NCI-H1694 treated with DMSO at 0.1 percent for 48 hours (cell line): ENCODE measurements at places on chromosomes 2 and 18.

- no peak for DNase-seq
Measured at GRCh38 chr18:5556310-5556974, 12.6 kb upstream of the EPB41L3 start.

- no peak for DNase-seq
Measured at GRCh38 chr2:10258726-10259125, 44.0 kb upstream of the HPCAL1 start.

DNA sequence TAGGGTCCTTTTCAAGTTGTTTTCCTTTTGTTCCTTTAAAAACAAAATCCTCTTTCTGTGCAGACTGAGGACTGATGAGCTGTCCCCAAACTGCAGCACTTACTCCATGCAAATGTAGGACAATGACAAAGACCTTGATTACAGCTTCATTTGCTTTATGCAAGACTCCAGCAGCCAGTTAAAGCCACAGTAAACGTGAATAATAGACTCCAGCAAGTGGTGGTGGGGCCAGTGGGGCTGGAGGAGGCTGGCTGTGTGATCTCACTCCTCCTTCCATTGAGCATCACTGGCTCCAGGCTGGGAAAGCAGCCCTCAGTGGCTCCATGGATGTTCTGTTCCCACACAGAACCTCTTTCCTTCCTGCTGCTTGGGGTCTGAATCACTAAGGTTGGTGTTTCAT lies 306.0 kb upstream of the CELF4 start:
- no peak for DNase-seq

GRCh38 chr2:58700591-58700990 lies 459.5 kb upstream of the FANCL start:
- DNase-seq = no peak

DNA sequence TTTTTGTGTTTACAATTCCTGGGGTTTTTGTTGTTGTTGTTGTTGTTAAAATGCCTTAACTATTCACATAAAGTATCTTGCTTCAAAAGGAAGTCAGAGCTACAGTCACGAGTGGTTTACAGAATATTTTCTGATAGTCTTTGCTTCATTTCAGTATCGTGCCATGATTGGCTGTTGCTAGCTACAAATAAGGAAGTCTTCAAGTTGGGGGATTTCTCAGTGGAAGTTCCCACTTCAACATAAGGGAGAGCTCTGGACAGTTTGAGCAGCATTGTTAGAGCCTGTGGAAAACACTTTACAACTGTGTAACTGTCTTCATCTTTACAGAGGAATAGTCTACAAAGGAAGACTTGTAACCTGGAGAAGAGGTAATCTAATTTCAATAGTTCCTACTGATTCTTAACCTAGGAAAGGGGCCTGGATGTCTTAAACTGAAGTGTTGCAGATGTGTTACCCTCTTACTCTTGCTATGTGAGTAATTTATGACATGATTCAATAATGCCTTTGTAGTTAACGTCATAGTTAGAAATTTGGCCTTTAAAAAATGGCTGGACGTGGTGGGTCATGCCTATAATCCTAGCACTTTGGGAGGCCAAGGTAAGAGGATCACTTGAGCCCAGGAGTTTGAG lies 23.4 kb upstream of the TANK start:
- DNase-seq = no peak

GRCh38 chr18:79507076-79507545 lies 111.4 kb downstream of the NFATC1 start:
- peak; percentile 63 for DNase-seq

- no peak for DNase-seq
Measured at GRCh38 chr2:101230541-101231001, 22.1 kb upstream of the CNOT11 start.

DNA sequence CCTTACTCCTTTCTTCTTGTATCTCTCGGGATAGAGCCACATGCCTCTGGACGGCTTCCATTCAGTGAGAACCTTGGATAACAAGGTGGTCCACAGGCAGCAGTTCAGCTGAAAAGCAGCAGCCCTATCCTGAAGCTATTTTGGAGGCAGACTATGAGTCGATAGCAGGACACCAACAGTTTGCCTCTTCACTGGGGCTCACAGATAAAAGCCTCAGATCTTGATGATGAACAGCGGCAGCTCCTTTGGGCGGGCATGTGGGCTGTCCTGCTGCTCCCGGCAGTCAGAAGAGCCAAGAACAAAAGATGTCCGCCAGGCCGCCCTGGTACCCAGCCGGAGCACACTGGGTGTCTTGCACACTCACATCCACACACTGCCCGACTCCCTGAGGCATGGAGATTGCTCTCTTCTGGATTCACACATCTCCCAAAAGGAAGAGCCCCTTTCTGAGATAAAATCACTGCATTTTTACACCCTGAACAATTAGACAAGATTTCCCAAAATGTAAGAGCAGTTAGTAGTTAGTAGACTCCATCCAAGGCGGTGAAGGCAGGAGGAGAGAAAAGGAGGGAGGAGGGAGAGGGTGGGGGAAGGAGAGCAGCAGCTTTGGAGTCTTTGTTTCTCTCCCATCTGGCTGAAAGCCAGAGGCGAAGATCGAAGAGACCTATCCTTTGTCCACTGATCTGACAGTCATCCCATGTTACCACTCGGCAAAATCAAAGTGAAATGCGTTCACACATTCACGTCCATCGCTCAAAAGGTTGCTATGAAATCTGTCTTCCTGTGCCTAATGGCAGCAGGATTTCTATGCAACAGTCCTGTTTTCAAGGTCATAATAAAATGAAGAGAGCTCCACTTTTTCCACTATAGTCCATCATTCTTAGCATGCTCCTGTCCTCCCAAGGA lies 90.1 kb upstream of the KLF7 start:
- DNase-seq = no peak

DNA sequence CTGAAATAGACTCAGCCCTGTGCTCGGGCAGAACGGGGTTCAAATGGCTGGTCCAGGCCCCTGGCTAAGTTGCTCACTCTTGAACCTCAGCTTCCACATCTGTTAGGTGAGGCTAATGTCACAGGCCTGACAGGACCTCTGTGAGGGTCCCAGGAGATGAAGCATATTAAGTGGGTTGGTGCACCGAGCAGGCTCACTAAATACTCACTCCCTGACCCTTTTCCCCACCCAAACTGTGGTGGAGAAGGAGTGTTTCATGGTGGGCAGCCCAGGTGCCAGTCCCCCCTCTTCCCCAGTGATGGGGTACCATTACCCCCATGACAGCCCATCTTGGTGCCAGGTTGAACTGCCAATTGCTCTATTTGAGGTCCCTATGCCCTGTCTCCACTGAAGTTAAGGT lies 286.0 kb downstream of the MYCN start:
- no peak for DNase-seq
